ENCODE measurements at places on chromosomes 12 and 14.

DNA sequence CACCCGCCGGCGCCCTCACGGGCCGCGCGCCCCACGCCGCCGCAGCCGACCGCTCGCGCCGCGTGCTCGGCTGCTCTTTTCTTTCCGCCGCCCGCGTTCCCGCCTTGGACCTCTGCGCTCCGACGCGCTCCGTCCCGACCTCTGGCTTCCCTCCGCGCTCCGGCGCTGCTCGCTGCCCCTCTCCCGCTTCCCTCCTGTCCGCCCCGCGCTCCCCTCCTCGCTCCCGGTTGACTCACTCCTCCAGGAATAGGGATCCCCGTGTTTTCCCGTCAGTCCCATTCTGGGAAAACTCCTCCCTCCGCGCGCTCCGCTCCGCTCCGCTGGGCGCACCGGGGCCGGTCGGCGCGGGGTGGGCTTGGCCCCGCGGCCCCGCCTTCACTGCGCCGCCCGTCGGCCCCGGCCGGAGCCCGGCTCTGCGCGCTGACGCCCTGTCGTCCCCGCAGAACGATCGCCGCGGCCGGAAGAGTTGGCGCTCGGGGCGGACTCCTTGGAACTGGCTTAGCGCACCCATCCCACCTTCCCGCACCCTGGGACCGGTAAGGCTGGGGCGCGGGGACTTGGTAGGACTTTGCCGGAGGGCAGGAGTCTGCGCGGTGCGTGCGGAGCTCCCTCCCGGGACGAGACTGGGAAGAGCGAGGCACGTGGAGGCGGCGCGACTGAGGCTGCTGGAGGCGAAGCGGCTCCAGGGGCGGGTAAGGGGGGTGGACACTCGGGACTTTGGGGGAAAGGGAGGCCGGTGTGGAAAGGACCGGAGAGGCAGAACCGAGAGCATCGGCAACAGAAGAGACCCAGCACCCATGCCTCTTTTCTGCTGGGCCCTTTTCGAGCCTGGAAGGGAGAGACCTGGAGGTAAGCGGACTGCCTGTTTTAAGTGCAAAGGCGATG lies 550 bp downstream of the TEAD4 start:
- DNase-seq, result peak; percentile 71

- DNase-seq, result no peak
Observed at GRCh38 chr14:68741839-68742470, 50.9 kb downstream of the ZFP36L1 start.

- no peak for DNase-seq
Observed at GRCh38 chr12:123743002-123743401, 19.1 kb upstream of the DNAH10 start.

GRCh38 chr14:36319899-36320199 lies 588 bp downstream of the MBIP start:
- DNase-seq, result no peak

- DNase-seq, result no peak
Observed at GRCh38 chr14:38592764-38593442, 337.0 kb upstream of the CLEC14A start.

DNA sequence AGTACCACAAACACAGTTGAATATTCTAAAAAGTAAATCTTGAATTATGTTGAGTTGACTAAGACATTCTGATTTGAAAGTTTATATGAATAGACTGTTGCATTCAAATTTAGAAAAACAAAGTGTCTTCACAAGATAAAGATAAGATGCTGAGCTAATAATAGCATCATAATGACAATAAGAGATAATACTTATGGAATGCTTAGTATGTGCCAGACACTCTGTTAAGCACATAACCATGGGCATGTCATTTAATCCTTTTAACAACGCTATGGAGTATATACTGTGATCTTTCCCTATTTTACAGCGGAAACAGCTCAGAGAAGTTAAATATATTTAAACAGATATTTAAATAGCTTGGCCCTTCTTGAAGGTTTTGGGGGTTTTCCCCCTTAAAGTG lies 163.4 kb downstream of the SRGAP1 start:
- peak; percentile 21 for DNase-seq

DNA sequence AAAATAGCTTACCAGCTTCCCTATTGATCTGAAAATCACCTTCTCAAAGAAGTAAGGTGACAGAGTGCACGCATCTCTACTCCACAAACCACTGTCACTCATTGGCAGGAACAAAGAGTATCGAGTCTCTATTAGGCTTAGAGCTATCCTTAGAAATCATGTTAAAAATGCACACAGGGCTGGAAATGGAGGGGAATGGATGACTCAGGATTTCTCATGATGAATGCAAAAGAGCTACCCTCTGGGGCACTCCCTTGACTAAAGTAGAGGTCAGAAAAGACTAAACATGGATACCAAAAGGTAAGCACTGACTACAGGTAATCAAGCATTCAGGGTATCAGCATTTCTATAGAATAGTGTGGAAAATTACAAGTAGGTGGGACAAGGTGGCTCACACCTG lies 96.1 kb upstream of the ANO4 start:
- DNase-seq, result peak; percentile 50

GRCh38 chr14:90293766-90294730 lies 37.7 kb downstream of the NRDE2 start:
- DNase-seq, result no peak

- no peak for DNase-seq
Observed at GRCh38 chr14:89501381-89501780, 84.3 kb upstream of the FOXN3 start.

DNA sequence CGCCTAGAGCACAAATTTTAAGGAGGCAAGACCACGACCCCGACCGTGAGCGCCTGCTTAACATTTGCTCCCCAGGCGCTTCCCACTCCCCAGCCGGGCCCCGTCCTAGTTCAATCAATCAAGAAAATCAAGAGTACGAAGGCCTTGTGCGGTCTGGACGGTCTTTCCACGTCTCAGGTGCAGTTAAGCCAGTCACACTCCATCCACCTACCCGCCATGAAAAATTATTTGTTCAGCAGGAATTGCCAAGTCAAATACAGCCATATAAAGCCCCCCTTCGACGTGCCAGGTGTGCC lies 603 bp upstream of the LRR1 start:
- no peak for DNase-seq

GRCh38 chr12:18939051-18939450 lies 190.5 kb upstream of the PLEKHA5 start:
- DNase-seq, result no peak

DNA sequence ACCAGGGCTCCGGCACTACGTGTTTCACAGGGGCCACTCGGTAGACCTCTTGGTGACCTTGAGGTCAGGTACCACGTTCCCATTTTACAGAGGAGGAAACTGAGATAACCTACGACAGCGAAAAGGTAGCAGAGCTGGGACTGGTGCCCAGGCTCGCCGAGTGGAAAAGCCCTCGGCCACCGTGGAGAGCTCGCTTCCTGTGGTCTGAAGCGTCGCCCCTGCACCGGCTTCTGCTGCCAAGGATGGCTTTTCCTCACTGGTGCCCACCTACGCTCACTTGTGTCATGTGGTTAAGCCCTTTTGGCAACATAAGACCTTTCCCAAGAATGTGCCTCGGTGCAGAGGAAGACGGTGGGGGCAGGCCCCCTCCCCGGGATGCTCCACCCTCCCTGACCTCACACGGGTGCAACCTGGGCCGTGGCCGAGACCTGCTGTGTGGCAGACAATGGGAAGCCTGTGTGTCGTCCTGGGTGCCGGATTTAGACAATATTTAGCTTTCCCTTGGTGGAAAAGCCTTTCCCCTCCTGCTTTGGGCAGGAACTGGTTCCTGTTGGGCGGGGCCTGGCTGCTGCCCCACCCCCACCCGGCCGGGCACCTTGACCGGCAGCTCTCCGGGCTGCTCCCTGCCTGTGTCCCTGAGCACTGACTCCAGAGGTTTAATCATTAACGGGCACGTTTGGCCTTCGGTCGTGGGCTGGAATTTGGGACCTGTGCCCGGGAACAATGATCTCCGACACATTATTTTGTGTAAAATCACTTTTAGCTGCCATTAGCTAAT lies 32.4 kb upstream of the PPP1R13B start:
- peak; percentile 26 for DNase-seq

DNA sequence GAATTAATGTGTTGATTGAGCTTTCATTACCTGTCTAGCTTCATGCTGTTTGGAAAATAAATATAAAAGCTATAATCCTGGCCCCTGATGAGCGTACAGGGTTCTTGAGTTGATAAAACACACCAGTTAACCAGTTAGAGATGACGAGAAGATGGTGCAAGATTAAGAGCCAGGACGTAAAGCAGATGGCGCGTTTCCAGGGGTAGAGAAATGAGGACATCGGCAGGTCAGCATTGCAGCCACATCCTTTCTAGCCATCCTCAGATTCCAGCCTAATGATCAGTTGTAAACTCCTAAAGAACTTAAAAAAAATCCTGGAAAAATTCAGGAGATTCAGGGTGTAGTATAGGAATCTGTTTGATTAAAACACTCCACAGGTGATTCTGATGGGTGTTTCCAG lies 203.7 kb downstream of the CACNA1C start:
- peak; percentile 93 for DNase-seq

DNA sequence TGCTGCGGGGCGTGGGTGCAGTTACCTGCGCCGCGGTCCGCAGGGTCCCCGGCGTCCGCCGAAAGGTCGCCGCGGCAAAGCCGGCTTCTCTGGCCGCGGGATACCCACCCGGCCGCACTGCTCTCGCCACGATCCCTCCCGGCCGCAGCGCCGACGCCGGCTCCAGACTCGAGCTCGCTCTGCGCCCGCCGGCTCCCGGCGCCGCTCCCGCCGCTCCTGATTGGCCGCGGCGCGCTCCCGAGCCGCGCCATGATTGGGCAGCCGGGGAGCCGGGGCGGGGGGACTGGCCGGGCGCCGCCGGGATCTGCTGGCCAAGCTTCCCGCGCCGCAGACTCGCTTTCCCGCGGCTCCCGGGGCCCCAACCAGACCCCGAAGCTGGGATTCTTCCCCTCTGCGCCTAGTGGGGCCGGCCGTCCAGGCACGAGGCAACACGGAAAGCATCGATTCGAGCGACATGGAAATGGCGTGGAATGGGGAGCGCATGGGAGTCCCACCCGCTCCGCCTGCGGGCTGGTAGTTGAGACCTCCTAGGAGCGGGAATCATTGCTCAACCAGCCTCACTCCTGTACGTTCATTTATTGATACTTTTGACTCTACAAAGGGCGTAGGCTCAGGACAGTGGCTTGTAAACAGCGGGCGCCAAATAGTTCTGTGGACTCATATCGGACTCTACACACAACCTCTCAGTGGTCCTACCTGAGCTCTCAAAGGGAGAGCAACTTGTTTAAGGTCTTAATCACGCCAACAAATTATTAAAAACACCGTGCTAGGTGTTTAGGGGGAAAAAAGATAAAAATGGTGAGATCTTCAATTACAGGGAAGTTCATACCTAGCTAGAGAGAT lies 36.4 kb upstream of the STON2 start:
- peak; percentile 6 for DNase-seq

GRCh38 chr14:100726550-100727085 lies at the start of gene DLK1:
TSS of gene DLK1 (plus strand) at chr14:100726892. CDS start at chr14:100727069, 177 bp downstream.
- no peak for DNase-seq

GRCh38 chr12:77047341-77048109 lies 17.8 kb downstream of the E2F7 start:
- peak; percentile 23 for DNase-seq

- no peak for DNase-seq
Observed at GRCh38 chr14:24816011-24816928, 182.3 kb upstream of the GZMB start.

Data from ELR (cell line).